ENCODE measurements at places on chromosomes 7 and 10.

DNA sequence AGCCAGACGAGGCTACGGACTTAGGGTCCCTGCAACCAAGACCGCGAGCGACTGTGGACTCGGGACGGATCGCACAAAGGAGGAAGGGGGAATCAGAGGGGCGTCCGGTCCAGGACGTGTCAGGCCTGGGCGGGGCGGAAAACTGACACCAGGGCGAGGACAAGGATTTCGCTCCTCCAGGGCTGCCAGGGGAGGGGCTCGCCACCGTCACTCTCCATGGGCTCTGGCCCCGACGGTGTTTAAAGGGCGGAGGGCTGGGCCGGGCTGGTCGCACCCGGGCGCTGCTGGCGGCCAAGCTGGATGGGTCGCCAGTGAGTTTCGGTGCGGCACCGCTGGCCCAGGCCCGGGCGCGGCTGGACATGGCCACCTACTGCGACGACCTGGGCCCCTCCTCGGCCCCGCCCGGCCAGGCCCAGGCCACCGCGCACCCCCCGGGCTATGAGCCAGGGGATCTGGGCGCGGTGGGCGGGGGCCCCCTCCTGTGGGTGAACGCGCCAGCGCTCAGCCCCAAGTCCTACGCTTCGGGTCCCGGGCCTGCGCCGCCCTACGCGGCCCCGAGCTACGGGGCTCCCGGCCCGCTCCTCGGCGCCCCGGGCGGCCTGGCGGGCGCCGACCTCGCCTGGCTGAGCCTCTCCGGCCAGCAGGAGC, at the start of gene FOXI2:
Gene FOXI2, plus strand, starts transcription at position 271 of the 648 bp plus-strand sequence. Its CDS starts 89 bp downstream, at position 360.
- DNase-seq, result no peak

DNA sequence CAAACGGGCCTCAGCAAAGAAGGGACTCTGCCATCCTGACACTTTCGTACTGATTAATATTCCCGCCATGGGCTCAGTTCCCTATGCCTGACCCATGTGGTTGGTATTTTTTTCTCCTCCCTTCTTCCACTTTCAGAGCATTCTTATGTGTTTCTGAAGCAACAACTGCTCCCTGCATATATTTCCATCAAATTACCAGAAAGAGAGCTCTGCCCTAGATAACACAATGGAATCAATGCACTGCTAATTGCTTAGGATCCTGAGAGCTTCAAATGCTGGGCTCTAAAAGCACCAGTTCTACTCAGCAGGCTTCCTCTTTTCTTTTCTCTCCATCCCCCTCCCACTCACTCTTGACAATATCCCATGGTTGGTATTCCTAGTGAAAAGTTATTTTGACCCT, 5.3 kb downstream of the TECTB start:
- no peak for DNase-seq

DNA sequence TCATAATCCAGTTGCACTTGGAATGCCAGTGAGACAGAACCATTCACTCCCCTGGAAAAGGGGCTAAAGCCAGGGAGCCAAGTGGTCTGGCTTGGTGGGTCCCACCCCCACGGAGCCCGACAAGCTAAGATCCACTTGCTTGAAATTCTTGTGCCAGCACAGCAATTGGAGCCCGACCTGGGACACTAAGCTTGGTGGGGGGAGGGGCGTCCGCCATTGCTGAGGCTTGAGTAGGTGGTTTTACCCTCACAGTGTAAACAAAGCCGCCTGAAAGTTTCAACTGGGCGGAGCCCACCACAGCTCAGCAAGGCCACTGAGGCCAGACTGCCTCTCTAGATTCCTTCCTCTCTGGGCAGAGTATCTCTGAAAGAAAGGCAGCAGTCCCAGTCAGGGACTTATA, 200.7 kb upstream of the NPSR1 start:
- DNase-seq, result no peak

GRCh38 chr10:48274636-48275035, at the start of gene FRMPD2:
Gene FRMPD2, minus strand, starts transcription at chr10:48274696. Its CDS starts 129 bp downstream, at chr10:48274567.
- DNase-seq, result no peak

GRCh38 chr7:95646350-95646749, 50.0 kb upstream of the PDK4 start:
- no peak for DNase-seq

GRCh38 chr7:78195281-78195680, 396.7 kb downstream of the PHTF2 start:
- no peak for DNase-seq

DNA sequence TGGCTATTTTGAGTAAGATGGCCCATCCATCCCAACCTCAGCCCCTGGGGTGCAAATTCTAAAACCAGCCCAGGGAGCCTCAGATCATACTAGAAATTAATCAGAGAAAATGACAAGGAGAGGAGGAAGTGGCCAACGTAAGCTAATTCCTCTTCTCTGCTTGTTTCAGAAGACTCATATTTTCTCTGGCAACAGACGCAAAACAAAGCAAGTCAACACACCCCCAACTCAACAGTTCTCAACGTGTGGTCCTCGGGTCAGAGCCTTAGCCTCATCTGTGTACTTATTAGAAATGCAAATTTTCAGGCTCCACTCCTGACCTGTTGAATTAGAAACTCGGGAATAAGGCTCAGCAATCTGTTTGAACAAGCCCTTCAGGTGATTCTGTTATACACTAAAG, 413.9 kb upstream of the AUTS2 start:
- peak; percentile 25 for DNase-seq

Measured in vagina (tissue), 2 donors.